ENCODE measurements at places on chromosomes 11 and 22.

DNA sequence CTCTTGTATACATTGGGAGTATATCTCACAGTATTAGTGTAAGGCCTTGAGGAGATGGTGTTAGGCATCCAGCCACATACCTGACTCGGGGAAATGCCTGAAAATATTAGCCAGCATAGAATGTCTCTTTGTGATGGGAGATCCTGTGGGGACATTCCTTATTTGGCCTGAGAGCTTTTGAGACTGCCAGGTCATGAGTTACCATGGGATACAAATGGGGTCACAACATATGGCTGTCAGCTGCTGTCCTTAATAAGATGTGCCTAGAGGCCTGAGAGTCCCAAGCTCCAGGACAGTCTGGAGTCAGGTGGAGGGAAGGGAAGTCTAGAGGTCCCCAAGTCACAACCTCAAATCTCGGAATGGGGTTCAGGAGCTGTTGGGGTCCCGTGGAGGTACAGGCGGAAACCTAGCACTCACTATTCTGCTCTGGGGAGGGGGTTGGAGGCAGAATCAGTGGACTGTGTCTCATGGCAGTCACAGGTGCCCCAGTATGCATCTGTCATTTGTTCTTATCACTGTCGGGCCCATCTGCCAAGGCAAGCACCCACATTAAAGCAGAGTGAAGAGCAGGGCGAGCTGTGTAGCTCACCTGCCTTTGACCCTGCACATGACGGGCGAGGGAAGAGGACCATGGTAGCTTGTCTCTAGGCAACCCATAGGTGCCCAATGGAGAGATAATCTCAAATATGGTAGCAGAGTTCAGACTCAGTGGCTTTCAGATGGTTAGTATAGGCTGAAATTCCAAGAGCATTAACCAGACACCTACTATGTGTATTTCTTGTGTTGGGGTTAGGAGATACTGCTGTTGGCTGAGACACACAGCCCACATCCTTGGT lies 29.9 kb downstream of the KCNQ1OT1 start:
- no peak for DNase-seq

- DNase-seq, result no peak
These were observed 52.0 kb downstream of the CBL start for GRCh38 chr11:119258180-119258579.

- no peak for DNase-seq
These were observed 70.2 kb upstream of the NAV2 start for GRCh38 chr11:19642185-19643158.

GRCh38 chr11:105000797-105001196 lies 22.2 kb downstream of the CASP5 start:
- DNase-seq, result peak; percentile 46

- no peak for DNase-seq
These were observed 431.8 kb upstream of the FAT3 start for GRCh38 chr11:91792779-91793262.

DNA sequence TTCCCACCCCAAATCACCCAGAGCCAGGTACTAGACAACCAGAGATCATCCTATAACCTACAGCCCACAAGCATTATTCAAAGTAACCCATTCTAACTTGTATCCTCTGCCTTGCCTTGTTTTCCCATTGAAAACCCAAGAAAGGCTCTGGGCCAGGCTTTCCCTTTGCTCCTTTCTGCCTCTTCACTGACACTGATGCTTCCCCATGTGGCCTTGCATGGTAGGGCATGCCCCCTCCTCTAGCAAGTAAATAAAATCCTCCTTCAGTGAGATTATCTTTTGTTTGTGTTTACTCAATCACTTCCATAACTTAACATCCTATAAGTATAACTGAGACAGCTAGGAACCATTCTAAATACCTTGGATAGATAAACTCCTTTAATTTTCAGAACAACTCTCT lies 65.6 kb upstream of the FAR1 start:
- DNase-seq, result no peak

DNA sequence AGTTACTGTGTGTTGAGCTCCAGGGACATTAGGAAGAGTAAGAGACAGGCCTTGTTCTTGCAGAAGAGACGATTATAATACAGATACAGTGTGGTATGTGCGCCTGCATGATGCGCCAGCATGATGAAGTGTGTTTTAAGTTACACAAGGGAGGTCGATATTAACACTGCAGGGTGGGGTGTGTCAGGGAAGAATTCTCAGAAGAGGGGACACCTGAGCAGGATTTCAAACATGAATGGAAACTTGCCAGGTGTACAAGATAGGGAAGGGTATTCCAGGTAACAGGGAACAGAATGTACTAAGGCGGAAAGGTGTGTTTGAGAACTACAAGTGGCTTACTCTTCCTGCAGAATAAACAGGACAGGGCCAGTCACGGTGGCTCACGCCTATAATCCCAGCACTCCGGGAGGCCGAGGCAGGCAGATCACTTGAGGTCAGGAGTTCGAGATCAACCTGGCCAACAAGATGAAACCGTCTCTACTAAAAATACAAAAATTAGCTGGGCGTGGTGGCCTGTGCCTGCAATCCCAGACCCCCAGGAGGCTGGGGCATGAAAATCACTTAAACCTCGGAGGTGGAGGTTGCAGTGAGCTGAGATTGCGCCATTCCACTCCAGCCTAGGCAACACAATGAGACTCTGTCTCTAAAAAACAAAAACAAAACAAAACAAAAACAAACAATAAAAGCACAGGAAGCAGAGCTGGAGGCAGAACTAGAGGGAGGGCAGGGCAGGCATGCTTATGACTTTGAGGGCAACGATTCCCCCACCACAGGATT lies 59.0 kb downstream of the SYN3 start:
- DNase-seq, result no peak

- peak; percentile 33 for DNase-seq
These were observed 14.2 kb downstream of the ZBTB44 start for GRCh38 chr11:130300567-130300966.

DNA sequence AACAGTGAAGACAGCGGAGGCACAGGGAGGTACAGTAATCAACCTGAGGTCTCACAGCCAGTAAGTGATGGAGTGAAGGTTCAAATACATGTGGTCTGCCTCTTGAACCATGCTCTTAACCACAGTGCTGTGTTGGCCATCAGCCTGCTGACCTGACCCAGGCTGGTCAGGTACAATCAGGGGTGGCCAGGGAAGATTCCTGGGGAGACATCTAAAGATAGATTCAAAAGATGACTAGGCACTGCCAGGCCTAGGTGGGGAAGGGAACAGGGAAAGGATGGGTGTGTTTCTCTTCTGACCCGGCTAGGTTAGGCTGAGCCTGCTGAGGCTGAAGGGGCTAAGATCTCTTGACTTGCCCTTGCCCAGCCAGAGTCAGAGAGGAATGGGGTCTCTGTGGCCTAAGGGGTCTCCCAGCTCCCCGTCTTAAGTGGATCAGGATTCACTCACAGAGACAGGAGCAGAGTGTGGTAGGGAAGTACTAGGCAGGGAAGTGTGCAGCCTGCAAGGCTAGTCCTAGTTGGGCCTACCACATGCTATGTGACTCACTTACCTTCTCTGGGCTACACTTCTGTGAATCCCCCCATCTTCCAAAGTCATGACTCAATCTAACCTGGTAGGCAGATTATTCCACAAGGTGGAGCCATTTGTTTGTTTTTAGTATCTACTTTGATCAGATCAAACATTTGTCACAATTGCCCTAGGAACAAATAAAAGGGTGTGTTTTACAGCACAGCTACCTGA lies 10.4 kb upstream of the SREBF2 start:
- DNase-seq, result peak; percentile 58

GRCh38 chr11:2834503-2835273 lies 50.9 kb downstream of the CDKN1C start:
- DNase-seq, result no peak

- DNase-seq, result no peak
These were observed 33.7 kb downstream of the A4GALT start for GRCh38 chr22:42686756-42687491.

GRCh38 chr22:23137905-23138561 lies 3.8 kb downstream of the RSPH14 start:
- DNase-seq, result peak; percentile 93

GRCh38 chr11:24932110-24933000 lies 435.5 kb downstream of the LUZP2 start:
- DNase-seq, result no peak

GRCh38 chr22:43792905-43793304 lies 19.2 kb downstream of the EFCAB6 start:
- DNase-seq, result no peak

DNA sequence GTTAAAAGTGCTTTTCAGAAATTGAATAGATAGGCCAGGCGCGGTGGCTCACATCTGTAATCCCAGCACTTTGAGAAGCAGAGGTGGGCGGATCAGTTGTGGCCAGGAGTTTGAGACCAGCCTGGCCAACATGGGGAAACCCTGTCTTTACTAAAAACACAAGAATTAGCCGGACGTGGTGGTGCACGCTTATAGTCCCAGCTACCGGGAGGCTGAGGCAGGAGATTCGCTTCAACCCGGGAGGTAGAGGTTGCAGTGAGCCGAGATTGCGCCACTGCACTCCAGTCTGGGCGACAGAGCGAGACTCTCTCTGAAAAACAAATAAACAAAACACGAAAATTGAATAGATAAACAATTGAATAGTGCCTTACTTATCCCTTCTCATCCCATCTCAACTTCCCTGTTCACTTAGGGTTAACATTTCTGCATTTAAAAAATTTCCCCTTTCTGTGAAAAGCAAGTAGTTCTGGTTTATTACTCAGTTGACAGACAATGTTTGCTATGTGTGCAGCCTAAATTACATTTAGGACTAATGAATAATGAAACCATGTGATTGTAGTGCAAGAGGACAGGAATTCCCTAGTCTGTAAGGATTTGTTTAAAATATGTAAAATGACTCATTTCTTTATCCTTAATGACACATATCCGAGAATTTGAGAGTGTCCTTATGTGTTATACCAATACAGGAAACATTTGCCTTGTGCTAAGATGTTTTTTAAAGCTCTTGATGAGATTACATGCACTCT lies 6.0 kb downstream of the RNF169 start:
- DNase-seq, result no peak

- DNase-seq, result no peak
These were observed 14.7 kb upstream of the ST14 start for GRCh38 chr11:130144861-130145281.

- DNase-seq, result no peak
These were observed 26.2 kb downstream of the FADS3 start for GRCh38 chr11:61864814-61865775.

DNA sequence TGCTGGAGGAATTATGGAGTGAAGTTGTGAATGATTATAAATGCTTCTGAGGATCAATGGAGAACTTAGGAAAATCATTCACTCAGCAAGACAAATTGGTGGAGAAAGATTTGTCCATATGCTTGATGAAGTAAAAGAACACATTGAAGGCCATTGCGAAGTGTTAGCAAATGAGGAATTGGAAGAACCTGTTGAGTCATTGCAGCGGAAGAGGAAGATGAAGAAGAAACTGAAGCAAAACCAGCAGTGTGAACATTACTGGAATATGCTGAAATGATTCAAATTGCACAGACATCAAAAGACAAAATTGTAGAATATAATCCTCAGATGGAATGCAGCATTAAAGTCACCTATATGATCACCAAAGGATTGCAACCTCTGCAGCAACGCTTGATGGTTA lies 168.1 kb downstream of the ADAMTS15 start:
- DNase-seq, result no peak

- DNase-seq, result no peak
These were observed 2.0 kb downstream of the TENM4 start for GRCh38 chr11:79438631-79439409.

- DNase-seq, result no peak
These were observed 439 bp downstream of the SNX32 start for GRCh38 chr11:65834202-65834601.

GRCh38 chr11:44127130-44127529 lies 31.7 kb downstream of the EXT2 start:
- no peak for DNase-seq

- peak; percentile 86 for DNase-seq
These were observed 11.1 kb downstream of the TXN2 start for GRCh38 chr22:36470162-36470993.

GRCh38 chr11:102946237-102946636 lies 9.3 kb downstream of the MMP13 start:
- no peak for DNase-seq

DNA sequence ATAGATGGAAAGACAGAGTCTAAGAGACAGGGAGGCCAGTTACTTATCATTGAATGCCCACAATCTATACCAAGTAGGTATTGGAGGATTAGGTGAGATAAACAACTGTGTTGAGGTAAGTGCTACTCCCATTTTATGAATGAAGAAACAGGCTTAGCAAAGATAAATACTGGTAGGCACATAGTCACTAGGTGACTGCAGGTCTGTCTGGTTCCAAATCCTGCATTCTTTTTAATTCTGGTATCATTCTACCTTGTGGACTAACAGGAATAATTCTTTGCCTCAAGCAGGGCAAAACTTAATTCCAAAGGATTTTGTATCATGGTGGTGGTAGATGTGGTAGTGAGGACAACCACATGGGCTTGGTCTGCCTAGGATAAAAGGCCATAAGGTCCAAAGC lies 28.4 kb downstream of the RNF169 start:
- DNase-seq, result no peak

GRCh38 chr11:122192634-122193255 lies 76.7 kb upstream of the BLID start:
- no peak for DNase-seq

GRCh38 chr22:24995649-24996180 lies 43.2 kb downstream of the KIAA1671 start:
- DNase-seq, result no peak

- DNase-seq, result peak; percentile 97
These were observed at the start of gene PRPF19 for GRCh38 chr11:60906132-60906972. Gene PRPF19, minus strand, starts transcription at chr11:60906585. Its CDS starts 203 bp downstream, at chr11:60906382.

- DNase-seq, result no peak
These were observed 56.2 kb downstream of the BUD13 start for GRCh38 chr11:116716621-116717020.

DNA sequence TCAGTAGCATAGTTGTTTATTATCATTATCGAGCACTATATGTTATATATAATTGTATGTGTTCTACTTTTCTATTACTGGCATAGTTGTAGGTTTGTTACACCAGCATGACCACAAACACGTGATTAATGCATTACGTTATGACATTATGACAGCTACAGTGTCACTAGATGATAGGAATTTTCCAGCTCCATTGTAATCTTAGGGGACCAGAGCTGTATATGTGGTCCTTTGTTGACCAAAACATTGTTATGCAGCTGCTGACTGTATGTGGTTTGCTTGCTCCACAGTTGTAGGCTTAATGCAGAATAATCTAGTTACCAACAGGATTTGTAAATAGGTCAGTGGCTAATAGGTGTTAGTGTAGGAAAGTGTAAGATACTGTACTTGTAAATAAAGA lies 66.1 kb downstream of the HSD17B12 start:
- no peak for DNase-seq

DNA sequence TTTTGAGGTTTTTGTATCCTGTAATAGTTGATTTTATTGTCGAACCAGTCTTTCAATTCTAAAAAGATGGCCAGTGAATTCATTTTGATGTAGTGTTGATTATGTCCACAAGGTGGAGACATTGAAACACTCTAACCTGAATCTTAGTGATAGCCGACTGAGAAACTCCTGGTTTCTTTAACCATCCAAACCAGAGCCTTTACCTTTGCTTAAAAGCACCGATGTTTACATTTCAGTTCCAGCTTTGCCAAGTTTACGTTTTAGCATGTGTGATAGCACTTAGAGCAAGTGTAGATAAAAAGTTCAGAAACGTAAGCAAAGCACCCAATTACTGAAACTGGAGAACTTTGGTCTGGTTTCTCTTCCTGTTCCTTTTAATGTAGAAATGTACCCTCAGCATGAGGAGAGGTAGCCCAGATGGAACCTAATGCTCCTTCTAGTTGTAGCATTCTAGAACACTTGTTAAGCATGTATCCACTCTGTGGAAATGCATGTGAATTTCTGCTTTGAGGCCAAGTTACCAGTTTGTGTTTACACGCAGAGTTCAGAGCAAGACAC lies 208.6 kb downstream of the DBX1 start:
- DNase-seq, result peak; percentile 55

Data from RPMI8226 (cell line).